ENCODE measurements at places on chromosomes 13 and 19.

- DNase-seq: no peak
Observed at GRCh38 chr19:16532440-16533234, 9.6 kb downstream of the CHERP start.

GRCh38 chr19:13028027-13028426, 32.8 kb downstream of the NFIX start:
- DNase-seq: no peak

DNA sequence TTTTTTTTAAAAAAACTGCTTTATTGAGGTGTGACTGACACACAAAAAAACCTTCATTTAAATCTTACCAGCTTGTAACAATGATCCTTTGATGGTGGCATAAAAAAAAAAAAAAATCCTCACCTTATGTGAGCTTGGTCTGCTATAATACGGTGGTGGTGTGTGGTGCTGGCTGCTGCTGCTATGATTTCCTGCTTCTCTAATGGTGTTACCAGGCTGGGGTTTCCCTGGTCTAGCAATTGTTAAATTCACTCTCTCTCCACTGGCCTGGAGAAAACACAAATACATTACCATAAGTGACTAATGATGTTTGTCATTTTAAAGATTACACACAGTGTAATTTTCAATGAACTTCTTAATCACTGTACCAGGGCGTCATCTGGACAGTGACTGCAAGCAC, 60.6 kb downstream of the LNX2 start:
- DNase-seq: no peak

DNA sequence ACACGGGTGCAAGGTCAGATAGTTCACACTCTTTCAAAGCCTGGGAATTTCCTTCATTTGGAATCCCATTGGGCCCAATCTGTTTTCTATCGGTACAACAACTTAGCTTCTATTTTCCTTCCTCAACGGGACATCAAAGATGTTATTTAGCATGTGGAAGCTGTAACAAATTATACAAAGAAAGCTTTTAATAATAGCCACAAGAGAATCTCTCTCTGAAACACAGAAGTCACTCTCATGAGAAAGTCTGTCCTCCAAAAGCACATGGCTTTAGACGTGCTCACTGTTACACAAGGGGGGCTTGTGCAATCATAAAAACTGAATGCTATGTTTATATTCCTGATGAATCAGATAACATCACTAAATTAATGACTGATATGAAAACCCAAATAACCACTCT, 28.9 kb upstream of the CYSLTR2 start:
- DNase-seq: no peak

DNA sequence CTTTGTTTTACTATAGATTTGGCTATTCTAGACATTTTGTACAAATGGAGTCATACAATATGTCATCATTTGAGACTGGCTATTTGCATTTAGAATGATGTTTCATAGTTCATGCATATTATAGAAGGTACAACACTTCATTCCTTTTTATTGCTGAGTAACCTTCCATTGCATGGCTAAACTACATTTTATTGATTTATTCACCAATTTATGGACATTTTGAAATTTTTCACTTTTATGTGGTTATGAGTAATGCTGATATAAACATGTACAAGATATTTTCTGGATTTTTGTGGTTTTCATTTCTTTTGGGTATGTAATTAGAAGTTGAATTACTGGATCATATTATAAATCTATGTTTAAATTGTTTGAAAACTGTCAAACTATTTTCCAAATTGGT, 710.3 kb upstream of the SLITRK5 start:
- no peak for DNase-seq

- no peak for DNase-seq
Observed at GRCh38 chr19:918481-919198, 1.5 kb downstream of the KISS1R start.

Data from left forelimb (tissue), 1 donor.